ENCODE measurements at places on chromosomes 12 and 14.

DNA sequence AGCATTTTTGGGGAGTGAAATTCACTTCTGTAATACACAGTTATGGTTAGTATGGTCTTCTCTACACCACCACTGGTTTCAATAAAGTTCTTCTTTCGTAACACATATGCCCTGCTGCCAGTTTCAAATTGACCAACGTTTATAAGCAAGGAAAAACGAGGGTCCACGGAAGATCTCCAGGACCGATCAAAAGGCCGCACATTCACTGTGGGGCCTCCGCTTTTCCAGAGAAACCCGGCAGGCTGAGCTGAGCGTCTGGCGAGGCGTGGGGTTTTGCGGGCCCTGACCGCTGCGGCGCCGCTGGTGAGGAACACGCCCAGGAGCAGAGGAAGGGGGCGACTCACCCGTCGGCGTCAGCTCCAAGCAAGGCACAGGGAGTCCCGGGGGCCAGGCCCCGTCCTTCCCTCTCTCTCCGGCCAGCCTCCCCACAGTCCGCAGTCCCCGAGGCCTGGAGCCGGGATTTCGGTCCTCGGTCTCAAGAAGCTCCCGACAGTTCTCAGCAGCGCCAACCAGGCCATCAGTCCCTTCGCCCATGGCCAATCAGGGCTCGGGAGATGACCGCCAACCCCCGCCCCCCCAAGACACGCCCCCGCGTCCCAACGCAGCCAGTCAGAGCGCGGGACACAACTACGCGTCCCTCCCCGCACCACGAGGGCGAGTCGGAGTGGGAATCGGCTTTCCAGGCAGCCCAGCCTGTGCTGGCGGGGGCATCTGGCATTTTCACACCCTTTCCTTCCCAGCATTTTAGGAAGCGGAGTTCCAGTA lies at the start of gene MTERF2:
Gene MTERF2, minus strand, starts transcription at position 522 of the 765 bp plus-strand sequence. CDS start 8,432 bp downstream, outside the sequence.
- peak; percentile 87 for DNase-seq

GRCh38 chr14:38731962-38732361 lies 371.1 kb downstream of the SEC23A start:
- no peak for DNase-seq

DNA sequence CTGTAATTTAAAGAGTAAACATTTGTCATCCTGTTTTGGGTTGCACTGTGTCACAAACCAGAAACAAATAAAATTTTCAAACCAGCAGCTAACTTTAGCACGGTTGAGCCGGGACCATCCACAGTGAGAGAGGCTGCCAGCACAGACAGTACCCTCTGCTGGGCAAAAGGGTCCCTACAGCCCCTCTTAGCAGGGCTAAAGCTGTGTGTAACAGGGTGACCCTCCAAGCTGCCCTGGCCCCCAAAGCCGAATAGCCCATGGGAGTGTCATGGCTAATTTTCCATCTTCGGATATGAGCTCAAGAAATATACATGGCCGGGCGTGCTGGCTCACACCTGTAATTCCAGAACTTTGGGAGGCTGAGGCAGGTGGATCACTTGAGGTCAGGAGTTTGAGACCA lies 157.1 kb upstream of the GRIN2B start:
- DNase-seq = no peak

DNA sequence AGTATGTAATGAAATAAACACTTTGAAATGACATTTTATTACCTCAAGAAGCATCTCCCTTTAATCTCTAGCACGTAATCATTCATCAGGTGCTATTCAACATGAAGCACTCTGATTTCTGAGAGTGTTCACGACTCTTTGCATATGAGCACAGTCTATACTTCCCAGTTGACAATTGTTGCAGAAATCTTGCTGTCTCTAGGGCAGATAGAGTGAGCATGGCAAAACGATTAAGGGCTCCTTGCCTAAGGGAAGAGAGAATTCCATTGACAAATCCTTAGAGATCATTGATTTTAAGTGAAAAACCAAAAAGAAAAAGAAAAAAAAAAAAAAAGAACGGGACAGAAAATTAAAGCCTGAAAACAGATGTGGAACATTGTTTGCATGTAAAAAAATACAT lies 107.6 kb downstream of the C12orf50 start:
- no peak for DNase-seq

- DNase-seq = no peak
Observed at GRCh38 chr12:76263696-76264095, 84.5 kb downstream of the BBS10 start.

DNA sequence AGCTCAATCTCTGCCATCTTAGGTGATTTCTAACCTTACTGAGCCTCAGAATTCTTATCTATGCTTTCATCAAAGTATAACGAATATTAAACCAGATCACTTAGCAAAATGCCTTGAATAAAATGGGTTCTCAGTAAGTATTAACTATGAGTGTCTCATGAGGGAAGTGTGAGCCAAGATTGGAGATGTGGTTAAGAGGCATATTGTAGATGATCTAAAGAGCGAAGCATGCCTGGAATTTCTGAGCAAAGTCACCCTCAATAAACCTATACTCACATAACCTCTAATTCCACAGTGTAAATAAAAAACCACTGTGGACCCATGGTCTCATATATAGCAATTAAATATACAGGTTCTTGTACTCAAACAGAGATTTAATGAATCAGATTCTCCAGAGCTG lies 193.1 kb upstream of the FSCB start:
- peak; percentile 13 for DNase-seq

GRCh38 chr14:67411820-67412421 lies at the start of gene PLEK2:
Gene PLEK2, minus strand, starts transcription at chr14:67412165. Its CDS starts 106 bp downstream, at chr14:67412059.
- DNase-seq = no peak

DNA sequence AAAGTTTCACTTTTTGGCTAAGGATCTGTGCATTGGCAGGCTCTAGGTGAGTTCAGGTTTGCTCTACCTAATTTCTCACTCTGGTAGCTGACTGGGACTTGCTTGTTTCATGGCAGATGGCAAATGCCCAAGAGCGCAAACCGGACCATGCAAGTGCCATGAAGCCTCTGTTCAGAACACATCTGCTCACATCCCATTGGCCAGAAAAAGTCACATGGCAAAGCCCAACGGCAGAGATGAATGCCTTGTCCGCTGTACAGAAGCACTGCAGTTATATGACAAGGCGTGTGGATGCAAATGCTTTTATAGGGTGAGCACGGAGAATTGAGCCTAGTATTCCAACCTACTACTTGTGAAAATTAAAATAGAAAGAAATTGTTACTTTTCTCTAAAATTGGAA lies 202.2 kb upstream of the HMGA2 start:
- DNase-seq = no peak

DNA sequence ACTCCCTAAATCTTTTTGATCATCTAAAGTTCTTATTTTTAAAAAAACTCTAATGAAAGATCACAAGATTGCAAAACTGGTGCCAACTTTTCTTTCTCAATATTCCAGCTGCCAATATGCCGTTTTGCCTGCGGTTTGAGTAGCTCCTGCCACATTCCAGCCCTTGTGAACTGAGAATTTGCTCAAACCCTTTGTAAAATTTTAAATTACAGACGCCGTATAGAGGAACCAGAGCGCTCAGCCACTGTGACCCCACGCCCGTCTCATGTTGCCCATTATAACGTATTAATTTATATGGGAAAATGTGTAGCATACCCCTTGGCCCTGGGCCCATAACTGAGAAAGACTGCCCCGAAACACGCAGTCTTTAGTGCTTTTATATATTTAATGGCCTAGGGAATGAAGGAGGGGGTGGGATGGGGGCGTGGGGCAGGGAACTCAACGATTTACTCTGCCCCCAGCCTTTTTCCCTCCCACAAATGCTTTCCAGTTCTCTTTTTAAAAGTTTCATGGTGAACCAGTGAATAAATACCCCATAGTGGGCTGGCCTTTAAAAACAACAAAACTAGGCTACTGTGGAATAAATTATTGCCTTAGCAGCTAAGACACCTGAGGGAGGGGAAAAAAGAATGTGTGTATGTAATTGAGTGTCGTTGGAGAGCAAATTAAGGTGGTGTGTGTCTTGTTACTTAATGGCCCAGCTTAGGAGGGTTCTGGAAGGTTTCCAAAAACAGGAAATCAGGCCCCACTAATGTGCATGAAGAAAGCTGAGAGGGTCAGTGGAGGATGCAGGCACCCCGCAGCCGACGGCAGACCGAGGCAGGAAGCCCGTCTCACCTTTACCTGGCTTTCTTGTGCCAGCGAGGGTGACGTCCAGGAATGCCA lies 45.7 kb upstream of the RFLNA start:
- DNase-seq = no peak

- no peak for DNase-seq
Observed at GRCh38 chr12:16962889-16963288, 356.9 kb upstream of the LMO3 start.

DNA sequence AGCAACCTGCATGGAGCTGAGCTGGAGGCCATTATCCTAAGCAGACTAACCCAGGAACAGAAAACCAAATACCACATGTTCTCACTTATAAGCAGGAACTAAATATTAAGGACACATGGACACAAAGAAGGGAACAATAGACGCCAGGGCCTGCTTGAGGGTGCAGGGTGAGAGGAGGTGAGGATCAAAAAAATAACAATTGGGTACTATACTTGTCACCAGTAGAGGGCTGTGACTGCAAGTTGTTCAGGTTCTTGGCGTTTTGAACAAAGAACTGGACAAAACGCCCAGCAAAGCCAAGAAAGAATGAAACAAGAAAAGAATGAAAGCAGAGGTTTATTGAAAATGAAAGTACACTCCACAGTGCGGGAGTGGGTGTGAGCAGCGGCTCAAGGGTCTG lies 208.5 kb upstream of the NEDD1 start:
- DNase-seq = no peak

DNA sequence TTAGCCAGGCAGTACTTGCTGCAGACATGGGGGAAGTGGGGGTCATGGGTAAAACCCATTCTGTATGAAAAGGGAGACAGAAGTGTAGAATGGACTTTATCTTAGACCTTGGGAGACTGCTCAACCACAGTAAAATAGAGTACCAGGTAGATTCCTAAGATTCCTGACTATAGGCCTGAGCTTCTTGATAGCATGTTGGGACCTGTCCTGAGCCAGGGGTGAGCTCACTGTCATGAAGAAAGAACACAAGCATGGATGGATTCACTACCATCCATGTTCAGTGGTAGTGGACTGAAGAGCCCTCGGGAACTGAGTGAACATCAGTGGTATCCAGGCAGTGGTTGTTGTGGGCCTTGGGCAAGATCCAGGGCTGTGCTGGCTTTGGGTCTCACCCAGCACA lies 1003.8 kb downstream of the TMTC2 start:
- no peak for DNase-seq

- DNase-seq = no peak
Observed at GRCh38 chr12:113459981-113460380, 11.7 kb downstream of the LHX5 start.

DNA sequence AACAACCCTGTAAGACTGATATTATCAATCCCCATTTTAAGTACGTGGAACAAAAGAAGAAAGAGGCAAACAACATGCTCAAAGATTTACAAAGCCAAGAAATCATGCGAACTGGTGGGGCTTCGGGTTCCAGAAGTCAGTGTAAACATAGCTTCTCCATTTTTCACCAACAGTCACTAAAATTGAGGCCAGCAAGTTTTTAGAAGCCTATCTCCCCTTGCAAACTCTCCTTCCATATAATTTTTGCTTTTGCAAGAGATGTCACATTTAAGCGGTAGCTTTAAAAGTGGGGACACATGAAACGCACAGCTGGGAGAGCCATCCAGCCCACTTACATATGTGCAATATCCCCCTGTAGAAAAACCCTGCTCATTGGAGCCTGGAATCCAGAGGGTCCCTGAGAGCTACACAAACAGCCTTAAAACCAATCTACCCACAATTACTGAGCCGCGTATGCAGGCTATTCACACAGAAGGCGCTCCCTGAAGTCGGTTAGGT lies 797 bp downstream of the SLC11A2 start:
- DNase-seq = peak; percentile 2

GRCh38 chr14:85421186-85421877 lies 108.6 kb upstream of the FLRT2 start:
- DNase-seq = peak; percentile 27

- no peak for DNase-seq
Observed at GRCh38 chr14:21322716-21323115, 42.8 kb downstream of the RPGRIP1 start.

- DNase-seq = no peak
Observed at GRCh38 chr14:55536204-55536708, 43.8 kb upstream of the KTN1 start.

DNA sequence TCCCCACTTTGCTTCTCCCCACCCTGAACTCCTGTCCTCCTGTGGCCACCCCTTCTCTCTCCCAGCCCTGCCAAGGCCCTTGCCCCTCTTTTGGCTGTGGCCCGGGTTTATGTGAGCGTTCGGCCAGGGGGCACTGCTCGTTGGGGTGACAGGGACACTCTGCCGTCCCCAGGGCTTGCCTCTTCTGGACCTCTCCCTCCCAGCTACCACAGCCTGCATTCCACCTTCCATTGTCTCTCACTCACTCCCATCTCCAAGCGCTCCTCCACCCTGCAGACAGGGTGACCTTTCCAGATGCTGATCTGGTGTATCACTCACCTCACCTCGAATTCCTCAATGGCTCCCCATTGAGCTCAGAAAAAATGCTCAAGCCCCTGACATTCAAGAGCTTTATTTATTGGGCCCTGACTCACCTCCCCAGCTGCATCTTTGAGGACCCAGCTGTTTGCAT lies 1.4 kb downstream of the SERPINA9 start:
- DNase-seq = no peak

DNA sequence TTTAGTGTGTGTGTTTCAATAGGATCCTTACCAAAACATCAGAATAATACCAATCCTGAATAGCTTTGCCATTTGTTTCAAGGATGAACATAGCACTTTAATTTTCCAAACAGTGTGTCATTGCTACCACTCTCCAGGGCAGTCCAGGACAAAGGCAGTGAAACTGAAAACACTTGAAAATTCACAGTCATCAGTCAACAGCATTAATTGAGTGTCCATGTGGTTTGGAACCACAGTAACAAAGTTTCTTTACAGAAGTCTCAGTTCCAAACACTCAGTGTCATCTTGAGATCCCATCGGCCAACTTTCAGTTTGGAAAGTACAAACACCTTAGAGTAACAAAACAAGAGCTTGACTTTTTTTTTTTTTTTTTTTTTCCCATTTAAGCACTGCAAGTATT lies 228.4 kb upstream of the SOX5 start:
- DNase-seq = no peak

DNA sequence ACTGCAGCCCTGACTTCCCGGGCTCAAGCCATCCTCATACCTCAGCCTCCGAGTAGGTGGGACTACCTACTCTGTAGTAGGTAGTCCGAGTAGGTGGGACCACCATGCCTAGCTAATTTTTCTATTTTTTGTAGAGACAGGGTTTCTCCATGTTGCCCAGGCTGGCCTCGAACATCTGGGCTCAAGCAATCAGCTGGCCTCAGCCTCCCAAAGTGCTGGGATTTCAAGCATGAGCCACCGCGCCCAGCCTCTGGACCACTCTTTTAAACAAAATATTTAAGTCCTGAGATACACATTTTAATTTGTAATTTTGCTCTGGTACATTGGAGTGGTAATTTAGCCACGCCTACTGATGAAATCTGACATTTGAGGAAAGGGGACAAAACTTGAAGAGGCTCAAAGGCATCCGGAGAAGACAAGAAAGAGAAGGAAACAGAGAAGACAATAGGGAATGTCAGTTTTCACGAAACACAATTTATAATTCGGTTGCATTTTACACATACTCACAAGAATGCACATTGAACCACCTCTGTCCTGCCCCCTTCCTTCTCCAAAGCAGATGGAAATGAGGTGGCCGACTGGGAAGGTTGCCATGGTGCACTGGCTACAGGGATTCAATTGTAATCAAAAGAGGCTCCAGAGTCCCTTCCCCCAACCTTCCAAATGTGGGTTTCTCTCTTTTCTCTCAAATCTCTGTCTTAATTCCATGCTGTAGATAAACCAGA lies 9.7 kb upstream of the TUBA1A start:
- DNase-seq = peak; percentile 85

- DNase-seq = peak; percentile 17
Observed at GRCh38 chr12:59444932-59445331, 150.9 kb upstream of the SLC16A7 start.

- no peak for DNase-seq
Observed at GRCh38 chr12:40586823-40587222, 105.4 kb upstream of the CNTN1 start.

GRCh38 chr14:94175011-94175745 lies 1.1 kb downstream of the PPP4R4 start:
- no peak for DNase-seq

All from fibroblast of skin of left quadriceps (primary cell).